ENCODE measurements at places on chromosomes 4 and X. TPM values are rescaled to one million over a fixed set of nuclear protein-coding genes. Genes with fewer than 3 reads are reported as not detected.

Gene TNMD
- total RNA-seq: not detected

Gene GLOD5
- total RNA-seq: not detected

Gene CDX4
- not detected for total RNA-seq

Gene NUP62CL
- total RNA-seq: 4.7 TPM

Gene CTAG2
- not detected for total RNA-seq

Gene TRIM75
- total RNA-seq: not detected

Gene C1QTNF7
- under 0.01 TPM for total RNA-seq

Gene AFP
- 0.31 TPM for total RNA-seq

Gene SRP72
- 94.5 TPM for total RNA-seq

Gene TEC
- 4.7 TPM for total RNA-seq

Gene PITX2
- not detected for total RNA-seq

Gene SPIN4
- 10.6 TPM for total RNA-seq

Gene NXF2B
- total RNA-seq: 0.31 TPM

Gene GAGE12E
- total RNA-seq: not detected

Gene SYTL4
- 1.3 TPM for total RNA-seq

Gene ACSL4
- 152 TPM for total RNA-seq

Gene RNF212
- 4.4 TPM for total RNA-seq

Gene ADH1B
- not detected for total RNA-seq

Gene EPHA5
- 157 TPM for total RNA-seq
